NCI-H2081 (cell line): ENCODE measurements at places on chromosomes 4 and X.

DNA sequence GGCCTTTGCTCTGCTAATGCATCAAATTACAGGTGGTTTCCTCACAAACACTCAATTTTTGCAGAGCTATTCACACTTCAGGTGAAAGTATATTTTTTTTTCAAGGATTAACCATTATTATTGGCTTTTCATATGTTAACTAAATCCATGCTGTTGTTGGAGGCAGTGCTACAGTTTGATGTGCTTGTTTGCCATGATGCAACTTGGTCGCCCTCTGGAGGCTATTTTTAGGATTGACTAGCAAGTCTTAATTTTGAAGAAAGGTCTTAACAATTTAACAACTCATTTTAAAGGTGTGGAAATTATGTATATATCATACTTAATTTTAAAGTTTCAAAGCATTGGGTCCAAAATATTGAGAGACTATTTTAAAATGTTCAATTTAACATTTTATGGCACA, 168.8 kb upstream of the FAM47A start:
- peak; percentile 46 for DNase-seq

- no peak for DNase-seq
These were observed 114.3 kb downstream of the GABRB1 start for GRCh38 chr4:47145630-47146029.

DNA sequence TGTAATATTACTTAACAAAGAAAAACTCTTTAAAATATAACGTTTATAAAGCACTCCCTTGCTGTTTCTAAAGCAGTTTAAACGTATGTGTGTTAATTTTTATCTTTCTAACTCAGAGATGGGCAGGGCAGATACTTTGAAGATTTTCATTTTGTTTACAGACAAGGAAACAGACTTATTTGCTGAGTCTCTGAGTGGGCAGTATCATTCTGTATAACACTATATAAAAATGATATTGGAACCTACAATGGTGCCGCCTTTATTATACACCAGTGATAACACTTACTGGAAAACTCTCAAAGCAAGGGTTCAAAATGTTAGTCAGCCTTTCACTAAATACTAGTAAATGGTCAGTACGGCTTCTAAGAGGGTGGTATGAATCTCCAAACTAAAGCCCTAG, 193.4 kb downstream of the NR3C2 start:
- no peak for DNase-seq

- no peak for DNase-seq
These were observed 21.1 kb upstream of the TADA2B start for GRCh38 chr4:7021930-7022664.

- DNase-seq: no peak
These were observed 72.5 kb downstream of the LNX1 start for GRCh38 chr4:53518807-53519206.
